Epithelial cell of proximal tubule (primary cell): ENCODE measurements at places on chromosomes 1 and 21. TPM values are rescaled to one million over a fixed set of nuclear protein-coding genes. Genes with fewer than 3 reads are reported as not detected.

Gene PARS2
- total RNA-seq: 5.1 and 5.4 TPM in 2 replicates

GRCh38 chr1:156801409-156802121, 15.1 kb downstream of the SH2D2A start:
- no peak for DNase-seq

GRCh38 chr1:228852024-228852423, 116.7 kb downstream of the RHOU start:
- no peak for DNase-seq

DNA sequence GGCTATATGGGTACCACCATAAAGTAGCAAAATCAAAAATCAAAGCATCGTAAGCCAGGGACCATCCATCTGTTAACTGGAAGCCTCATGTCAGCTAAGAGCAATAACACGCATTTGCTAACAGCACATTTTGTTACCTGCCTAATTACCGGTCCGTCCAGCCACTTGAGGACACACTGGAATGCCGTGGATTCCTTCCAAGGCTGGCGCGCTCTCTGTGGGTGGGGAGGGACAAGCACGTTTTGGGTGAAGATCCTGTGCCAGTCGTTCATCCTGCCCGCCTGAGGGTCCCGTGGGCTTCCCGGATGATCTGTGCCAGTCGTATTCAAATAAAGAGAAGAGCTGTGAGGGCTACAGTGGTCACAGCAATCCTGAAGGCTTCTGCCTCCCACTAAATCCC, 6.2 kb downstream of the NPHP4 start:
- DNase-seq: no peak

DNA sequence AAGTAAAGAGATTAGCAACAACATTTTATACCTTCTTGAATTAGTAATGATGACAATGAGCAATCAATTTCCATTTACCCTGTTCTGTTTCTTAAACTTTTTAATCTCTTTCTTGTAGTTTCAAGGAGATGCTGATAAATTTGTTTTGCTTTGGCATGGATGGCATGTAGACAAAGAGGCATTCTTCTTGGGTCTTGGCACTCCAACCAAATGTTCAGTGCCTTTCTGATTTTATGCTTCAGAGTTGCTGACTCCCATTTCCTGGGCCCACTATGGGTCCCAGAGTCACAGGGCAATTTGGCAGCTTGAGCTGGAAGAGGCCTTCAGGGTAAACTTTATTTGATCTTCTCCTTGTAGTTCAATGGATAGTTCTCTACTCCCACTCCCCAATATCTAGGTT, 42.1 kb upstream of the OSBPL9 start:
- DNase-seq: no peak

DNA sequence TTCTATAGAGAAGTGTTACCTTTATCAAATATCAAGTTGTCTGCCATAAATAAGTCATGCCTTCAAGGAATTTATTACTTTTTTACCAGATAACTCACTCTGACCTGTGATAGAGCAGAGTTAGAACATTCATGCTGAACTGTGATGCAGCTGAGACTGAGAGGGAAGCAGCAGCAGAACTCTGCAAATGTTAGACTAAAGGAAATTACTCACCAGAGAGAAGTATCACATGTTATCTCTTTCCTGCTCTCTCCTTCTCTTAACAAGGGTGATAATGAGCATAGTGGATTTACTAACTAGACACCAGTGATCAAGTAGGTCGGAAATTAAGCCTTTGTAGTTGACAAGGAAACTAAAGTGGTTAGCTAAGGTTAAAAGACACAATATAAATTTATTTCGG, 181.6 kb downstream of the RASAL2 start:
- no peak for DNase-seq

GRCh38 chr1:204077979-204078696, 5.2 kb downstream of the SOX13 start:
- no peak for DNase-seq

DNA sequence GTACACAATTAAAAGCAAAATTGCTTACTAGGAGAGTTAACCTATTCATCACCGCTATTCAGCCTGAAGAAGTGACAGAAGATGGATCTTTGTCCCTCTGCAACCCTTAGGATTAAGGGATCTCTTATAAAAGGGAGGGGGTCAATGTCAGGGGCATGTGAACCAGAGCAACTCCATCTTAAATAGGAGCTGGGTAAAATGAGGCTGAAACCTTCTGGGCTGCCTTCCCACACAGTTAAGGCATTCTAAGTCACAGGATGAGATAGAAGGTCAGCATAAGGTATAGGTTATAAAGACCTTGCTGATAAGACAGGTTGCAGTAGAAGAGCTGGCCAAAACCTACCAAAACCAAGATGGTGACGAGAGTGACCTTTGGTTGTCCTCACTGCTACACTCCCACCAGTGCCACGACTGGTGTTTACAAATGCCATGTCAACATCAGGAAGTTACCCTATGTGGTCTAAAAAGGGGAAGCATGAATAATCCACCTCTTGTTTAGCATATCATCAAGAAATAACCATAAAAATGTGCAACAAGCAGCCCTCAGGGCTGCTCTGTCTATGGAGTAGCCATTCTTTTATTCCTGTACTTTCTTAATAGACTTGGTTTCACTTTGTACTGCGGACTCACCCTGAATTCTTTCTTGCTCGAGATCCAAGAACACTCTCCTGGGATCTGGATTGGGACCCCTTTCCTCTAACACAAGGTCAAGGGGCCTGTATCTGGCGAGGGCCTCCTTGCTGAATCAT, 35.3 kb upstream of the NEK2 start:
- no peak for DNase-seq

- no peak for DNase-seq
Measured at GRCh38 chr1:36207339-36207738, 16.9 kb upstream of the THRAP3 start.
